ENCODE measurements at places on chromosomes 5 and 9.

- no peak for DNase-seq
These were observed 5.3 kb upstream of the SREK1 start for GRCh38 chr5:66138637-66139317.

DNA sequence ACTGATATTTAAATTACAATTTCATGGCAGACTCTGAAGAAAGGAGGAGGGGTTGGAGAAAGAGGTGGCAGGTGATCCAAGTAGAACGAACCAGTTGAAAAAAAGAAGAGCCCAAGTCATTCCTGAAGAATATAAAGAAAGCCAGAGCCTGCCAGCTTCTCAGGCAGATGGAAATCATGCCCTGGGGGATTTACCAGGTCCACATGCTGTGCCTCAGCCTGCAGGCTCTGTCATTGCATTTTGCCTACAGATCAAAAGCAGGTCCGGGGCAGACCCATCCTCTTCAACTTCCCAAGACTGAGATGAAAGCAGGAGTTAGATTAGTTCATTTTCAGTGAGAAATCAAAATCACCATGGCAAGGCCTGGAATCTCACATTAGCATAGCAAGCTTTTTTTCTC is 48.5 kb downstream of the GDNF start:
- no peak for DNase-seq

GRCh38 chr5:180138976-180139730 is 67.6 kb upstream of the RNF130 start:
- DNase-seq = peak; percentile 17

DNA sequence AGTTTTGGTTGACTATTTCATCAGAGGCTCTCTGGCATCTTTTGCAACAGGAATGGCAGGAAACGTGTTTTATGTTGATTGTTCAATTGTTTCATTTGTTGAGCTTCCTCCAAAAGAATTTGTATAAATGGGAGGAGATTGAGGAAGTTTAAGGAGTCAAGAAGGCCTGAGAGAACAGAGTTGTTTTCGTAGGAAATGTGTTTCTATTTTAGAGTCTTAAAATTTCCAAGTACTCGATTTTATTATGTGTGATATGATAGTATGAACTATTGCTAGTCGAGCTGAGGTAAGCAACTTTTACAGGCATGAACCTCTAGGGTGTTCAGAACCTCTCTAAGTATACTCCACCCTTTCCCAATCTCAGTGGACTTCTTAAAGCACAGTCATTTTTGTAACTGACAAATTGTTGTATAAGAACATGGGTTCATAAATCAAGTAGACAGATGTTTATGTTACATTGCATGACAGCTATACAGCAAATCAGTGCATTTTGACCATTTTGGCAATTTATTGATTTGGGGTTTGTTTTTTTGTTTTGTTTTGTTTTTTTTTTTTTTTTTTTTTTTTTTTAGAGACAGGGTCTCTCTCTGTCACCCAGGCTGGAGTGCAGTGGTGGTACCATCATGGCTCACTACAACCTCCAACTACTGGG is 47.4 kb downstream of the POLK start:
- DNase-seq = no peak

- DNase-seq = no peak
These were observed 700.5 kb upstream of the ZNF608 start for GRCh38 chr5:125446986-125447385.

DNA sequence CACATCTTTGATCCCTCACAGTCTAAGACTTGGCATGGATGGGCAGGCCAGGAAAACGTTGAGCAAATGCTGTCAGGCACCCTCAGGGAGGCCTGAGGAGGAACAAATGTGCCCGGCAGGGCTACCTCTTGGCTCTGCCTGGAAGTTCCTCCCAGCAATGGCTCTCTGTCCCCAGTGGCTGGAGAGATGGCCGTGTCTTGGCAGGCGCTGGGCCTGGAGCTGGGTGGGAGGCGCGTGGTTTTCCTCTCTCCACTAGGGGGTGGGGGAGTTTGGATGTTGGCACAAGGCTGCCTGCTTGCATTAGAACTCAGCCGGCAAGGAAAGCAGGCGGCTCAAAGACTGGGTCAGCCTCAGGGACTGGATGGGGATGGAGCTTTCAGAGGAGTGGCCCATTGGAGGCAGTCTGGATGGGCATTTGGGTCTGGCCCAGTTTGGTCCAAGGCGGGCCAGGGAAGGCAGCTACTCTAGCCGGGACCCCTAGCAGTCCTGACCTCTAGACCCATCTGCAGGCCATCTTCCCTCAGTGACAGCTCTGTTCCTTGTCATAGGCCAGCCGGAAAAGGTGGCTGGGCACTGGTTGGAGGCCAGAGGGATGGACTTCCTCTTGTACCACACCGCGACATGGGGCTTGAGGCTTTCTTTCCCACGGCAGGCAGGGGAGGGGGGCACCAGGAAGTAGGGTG is 68.2 kb upstream of the STC2 start:
- peak; percentile 42 for DNase-seq

- DNase-seq = no peak
These were observed 13.5 kb downstream of the ADRB2 start for GRCh38 chr5:148839960-148840359.

DNA sequence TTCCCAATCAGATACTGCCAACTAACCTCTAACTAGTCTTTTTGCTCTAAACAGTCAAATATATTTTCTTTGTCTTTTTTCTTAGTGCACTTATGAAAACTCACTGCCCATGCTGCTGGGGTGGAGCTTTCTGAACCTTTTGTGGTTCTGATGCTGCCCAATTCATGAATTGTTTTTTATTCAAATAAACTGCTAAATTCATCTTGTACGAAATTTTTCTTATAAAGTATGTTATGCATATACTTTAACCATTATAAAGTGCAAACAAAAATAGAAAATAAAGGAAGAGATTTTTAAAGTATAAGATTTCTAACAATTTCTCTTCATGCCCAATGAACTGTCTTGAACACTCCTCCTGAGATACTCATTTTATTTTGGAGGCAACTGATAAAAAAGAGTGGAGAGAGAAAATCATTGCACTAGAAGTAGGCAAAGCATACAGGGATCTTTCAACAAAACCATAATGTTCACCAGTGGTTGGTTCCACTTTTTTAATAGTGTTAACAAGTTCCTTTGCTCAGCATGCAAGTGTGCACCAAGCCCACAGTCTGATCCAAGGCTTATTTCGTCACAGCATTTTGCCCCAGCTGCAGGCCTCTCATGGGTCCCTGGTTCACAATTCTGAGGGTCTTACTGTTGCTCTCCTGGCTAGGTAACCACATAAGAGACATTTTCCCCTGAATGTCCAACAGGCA is 6.2 kb upstream of the FYB1 start:
- DNase-seq = no peak

GRCh38 chr9:98402019-98402840 is 146.8 kb upstream of the TBC1D2 start:
- no peak for DNase-seq

DNA sequence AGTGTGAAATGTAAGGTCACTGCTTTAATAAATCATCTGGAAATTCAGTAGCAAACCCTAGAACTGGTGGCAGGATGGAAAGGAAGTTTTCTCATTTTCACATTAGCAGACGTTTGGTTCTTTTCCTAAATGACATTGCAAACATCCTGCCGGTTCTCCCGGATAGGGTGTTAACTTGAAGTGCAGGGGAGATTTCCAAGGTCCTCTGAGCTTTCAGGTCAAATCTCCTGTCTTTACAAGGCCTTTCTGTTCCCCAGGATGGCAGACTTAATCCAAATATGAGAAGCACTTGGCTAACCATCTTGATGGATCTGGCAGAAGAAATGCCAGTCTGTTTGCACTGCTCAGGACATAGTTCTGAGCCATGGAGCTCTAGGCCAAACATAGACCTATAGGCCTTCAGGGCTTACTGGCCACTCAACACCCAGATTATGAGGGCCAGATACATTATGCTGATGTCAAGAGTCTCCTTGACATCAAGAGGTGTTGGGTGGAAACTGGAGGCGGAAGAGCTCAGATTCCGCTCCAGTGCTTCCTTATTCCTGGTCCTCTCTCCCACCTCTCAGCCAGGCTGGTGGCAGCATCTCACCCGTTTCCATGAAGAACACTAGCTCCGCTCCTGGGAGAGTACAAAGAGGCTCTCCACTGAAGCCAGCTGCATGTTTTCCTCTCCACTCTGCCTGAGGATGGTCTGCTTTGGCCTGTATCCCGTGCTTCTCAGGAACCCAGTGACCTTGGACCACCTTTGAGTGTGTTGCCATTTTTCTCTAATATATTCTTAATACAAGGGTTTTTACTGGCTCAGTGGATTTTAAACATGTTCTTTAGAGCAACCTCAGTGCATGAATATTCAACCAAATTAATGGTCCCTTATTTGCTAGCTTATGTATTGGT is 61.0 kb downstream of the RALGPS1 start:
- no peak for DNase-seq

DNA sequence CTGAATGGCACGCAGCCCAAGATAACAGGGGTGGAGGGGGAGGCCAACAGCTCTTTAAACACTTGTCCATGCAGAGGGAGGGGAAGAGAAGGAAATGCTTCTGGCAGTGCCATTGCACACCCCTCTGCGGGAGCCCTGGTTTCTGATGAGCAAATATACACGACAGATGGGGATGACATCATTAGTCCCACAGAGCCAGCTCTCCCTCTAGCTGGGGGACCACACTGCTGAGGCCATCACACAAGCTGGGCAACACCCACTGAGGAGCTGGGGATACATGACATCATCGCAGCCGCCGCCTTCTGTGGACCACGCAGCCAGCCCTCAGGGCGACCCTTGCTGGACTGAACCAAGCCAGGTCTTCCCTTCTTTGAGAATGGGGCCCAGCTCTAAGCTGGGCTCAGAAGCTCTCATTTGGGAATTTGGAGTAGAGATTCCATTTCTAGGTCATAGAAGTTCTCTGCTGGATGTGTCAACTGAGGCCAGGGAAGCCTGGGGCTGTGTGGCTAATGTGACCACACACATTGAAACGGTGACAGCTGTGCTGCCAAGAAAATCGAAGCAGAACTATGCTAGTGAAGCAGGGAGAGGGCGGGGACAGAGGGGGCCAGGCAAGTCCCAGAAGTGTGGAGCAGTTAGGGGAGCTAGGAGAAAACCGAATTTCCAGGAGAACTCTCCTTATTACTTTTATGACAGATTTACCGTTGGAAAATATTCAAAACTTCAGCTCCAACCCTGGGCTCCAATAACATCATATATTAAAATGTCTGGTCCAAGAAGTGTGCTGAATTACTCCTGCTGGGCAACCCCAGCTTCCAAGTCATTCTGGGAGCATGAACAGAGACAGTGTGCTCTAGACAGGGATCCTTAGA is 79.5 kb downstream of the PRRT1B start:
- DNase-seq = peak; percentile 55

GRCh38 chr5:175288048-175288621 is 155.8 kb downstream of the DRD1 start:
- peak; percentile 63 for DNase-seq

DNA sequence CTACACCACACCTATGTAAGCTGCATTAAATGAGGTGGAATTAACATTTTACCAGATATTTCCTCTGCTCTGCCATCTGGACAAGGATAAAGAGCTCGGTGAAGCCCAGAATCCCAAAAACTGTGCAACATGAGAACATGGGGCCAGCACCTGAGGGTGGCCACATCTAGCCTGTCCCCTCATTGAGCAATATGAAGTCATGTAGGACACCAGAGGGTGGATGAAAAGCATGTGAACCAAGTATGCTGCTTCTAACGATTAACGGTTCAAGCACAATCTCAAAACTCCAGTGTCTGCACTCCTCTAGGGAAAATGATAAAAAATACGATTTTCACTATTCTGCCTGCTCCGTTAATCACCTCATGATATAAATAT is 545.8 kb downstream of the EBF1 start:
- no peak for DNase-seq

DNA sequence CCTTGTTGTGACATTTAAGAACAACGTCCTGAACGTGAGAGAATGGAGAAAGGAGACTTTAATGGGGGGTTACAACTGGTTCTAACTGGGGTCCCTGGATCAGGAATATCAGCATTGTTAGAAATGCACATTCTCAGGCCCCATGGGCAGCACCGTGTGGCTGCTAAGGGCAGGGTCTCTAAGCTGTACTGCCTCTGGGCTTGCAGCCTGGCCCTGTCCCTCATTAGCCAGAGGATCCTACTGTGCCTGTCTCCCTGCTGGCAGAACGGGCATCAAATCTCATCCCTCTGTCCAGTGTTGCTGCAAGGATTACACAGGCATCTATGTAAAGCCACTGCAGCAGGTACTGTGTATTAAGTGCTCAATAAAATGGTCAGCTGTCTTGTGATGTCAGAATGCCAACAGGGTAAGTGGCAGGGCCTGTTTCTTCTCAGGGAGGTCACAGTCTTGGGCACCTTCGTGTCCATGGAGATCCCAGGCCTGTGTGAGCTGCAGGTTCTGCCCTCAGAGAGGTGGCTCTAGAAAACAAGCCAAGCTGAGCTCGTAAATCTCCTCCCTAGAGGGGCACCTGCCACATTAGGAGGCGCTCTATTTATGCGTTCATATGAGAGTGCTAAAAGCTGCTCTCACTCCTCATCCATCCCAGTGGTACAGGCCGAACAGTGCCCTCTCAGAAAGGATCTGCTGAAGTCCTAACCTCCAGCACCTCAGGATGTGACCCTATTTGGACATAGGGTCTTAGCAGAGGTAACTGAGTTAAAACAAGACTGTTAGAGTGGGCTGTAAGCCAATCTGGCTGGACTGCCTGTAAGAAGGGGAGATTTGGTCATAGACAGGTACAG is 210.5 kb downstream of the GADD45G start:
- DNase-seq = no peak

DNA sequence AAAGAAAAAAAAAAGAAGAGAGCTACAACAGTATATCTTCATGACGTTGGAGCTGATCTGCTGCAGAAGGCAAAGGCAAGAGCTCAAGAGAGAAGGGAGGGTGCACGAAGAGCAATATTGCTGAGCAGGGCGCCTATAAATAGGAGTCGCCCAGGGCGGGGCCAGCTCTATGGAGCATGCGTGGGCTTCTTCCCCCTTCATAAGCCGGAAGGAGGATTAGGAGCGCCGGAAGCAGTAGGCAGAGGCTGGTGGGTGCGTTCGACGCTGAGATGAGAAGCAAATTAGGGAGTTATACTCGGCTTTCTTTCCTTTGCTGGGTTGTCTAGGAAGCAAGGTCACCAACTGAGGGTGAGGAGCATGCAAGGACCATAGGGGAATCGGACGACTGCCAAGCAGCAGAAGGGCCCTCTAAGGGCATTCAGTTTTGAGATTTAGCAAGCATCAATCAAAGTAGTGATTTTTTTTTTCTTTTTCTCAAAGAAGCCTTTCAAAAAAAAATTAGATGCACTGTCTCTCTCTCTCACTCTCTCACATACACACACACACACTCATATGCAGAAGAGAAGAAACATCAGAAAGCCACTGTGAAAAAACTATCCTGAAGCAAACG is 496.7 kb downstream of the ENC1 start:
- no peak for DNase-seq

GRCh38 chr5:174516741-174517140 is 207.6 kb upstream of the MSX2 start:
- DNase-seq = no peak

GRCh38 chr9:95407524-95407923 is 90.0 kb upstream of the FANCC start:
- no peak for DNase-seq

DNA sequence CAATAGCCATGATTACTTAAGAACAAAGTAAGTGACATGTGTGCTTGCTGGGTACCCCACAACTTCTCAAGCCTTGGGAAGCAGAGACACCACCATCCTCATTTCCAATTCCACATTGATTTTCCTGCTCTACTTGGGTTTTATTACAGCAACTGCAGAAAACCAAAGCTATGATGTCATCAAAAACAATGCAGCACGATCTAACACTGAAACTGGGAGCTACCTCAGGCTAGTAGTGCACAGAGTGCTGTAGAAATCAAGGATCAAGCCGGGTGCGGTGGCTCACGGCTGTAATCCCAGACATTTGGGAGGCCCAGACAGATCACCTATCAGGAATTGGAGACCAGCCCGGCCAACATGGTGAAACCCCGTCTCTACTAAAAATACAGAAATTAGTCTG is 174.4 kb upstream of the MSX2 start:
- DNase-seq = no peak

- no peak for DNase-seq
These were observed 338.0 kb downstream of the ACTL7B start for GRCh38 chr9:108517651-108518365.

Data from D341Med (cell line).